Effector CD4-positive, alpha-beta T cell (primary cell): ENCODE measurements at places on chromosomes 7 and 10.

- no peak for DNase-seq
Observed at GRCh38 chr10:329361-330099, 194.3 kb downstream of the ZMYND11 start.

- no peak for DNase-seq
Observed at GRCh38 chr10:103192089-103192450, 1.0 kb downstream of the NT5C2 start.

GRCh38 chr7:106041140-106041717, 70.9 kb downstream of the SYPL1 start:
- no peak for DNase-seq

DNA sequence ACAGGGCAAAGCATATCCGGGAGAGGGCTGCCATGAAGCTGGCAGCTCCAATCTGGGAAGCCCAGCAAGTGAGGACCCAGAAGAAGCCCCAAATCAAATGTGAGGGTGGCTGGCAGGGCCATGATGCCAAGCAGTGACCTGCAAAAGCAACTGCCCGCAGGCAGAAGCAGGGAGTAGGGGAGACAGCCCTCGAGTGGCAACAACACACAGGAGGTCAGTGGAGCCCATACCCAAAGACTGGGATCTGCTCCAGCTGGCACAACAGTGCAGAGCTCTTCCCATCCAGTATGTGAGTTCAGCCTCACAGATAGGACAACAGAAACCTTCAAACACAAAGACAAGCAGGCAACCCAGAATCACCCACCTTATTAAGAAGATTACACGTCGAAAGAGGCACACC, 45.0 kb downstream of the GRID1 start:
- no peak for DNase-seq

- DNase-seq = no peak
Observed at GRCh38 chr7:4274286-4274685, 407.8 kb upstream of the FOXK1 start.

GRCh38 chr10:311901-312665, 176.8 kb downstream of the ZMYND11 start:
- DNase-seq = no peak

GRCh38 chr7:147153571-147153970, 1037.0 kb downstream of the CNTNAP2 start:
- no peak for DNase-seq

- no peak for DNase-seq
Observed at GRCh38 chr7:88020953-88021665, 87.1 kb downstream of the ADAM22 start.

GRCh38 chr10:69295027-69295636, 16.8 kb downstream of the HK1 start:
- no peak for DNase-seq

DNA sequence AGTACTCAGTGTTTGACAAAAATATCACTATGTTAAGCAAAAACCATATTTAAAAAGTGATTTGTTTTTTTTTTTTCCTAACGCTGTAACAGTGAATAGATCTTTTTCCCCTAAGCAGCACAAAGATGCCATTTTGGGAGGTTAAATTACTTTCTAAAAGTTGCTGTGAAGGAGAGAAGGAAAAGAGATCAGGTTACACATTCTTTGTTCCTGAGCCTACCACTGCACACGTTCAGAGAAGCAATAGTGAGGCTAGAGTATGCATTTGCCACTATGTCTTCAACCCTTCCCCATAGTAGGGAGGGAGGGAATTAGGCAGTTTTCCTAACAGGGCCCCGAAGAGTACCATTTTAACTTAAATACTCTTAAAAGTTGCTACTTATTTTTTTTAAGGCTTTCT, 38.9 kb downstream of the BMPR1A start:
- DNase-seq = no peak

GRCh38 chr10:22607261-22607660, 107.1 kb downstream of the PIP4K2A start:
- no peak for DNase-seq

GRCh38 chr7:17436126-17436525, 137.7 kb downstream of the AHR start:
- DNase-seq = no peak

GRCh38 chr7:137626469-137627067, 220.2 kb downstream of the DGKI start:
- no peak for DNase-seq

- no peak for DNase-seq
Observed at GRCh38 chr7:130151591-130152492, 53.4 kb downstream of the TMEM209 start.

GRCh38 chr7:124898531-124898930, 31.1 kb downstream of the POT1 start:
- no peak for DNase-seq

- DNase-seq = no peak
Observed at GRCh38 chr7:39336442-39336841, 229.8 kb upstream of the YAE1 start.

DNA sequence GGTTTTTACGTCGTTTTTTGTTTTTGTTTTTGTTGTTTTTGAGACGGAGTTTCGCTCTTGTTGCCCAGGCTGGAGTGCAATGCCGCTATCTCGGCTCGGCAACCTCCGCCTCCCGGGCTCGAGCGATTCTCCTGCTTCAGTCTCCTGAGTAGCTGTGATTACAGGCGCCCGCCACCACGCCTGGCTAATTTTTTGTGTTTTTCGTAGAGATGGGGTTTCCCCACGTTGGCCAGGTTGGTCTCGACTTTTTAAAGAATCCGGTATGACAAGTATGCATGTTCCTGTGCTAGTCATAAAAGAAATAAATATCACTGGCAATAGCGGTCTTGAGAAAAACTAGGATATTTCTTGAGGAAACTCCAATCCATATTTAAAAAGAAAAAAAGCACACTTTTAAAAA, 2.7 kb upstream of the ARL4A start:
- no peak for DNase-seq

GRCh38 chr10:23314835-23315239, 29.8 kb downstream of the C10orf67 start:
- DNase-seq = peak; percentile 66

DNA sequence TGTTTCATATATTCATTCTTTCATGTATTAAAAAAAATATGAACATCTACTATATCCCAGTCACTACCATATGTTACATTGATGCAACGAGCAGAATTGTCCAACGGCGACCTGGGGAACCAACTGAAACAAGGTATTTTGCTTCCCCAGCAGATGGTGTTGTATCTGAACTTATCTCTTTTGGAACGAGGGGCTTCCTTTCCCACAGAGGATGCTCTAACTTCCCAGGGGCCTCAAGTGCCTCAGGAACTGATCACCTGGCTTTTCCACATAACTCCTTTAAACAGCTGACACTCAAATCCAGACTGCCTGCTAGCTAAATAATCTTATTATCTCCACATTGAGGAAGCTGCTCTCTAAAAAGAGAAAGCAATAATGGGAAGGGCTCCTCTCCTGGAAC, 259.3 kb downstream of the HTR7 start:
- DNase-seq = no peak

DNA sequence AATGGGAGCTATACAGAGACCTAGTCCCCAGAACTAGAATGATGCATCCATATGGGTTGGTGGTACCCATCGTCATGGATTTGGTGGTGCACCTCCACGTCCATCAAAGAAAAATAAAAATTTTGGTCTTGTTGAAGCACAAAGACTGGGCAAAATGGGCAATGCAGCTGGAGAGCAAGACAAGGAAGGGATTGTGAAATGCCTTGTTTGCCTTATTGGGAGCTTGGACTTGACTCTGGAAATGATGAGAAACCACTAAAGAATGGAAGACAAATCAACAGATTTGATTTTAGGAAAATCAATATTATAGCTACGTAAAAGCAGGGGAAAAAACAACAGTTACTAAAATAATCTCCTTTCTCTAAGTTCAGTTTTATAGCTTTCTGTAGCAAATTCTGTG, 150.9 kb downstream of the CPED1 start:
- no peak for DNase-seq

DNA sequence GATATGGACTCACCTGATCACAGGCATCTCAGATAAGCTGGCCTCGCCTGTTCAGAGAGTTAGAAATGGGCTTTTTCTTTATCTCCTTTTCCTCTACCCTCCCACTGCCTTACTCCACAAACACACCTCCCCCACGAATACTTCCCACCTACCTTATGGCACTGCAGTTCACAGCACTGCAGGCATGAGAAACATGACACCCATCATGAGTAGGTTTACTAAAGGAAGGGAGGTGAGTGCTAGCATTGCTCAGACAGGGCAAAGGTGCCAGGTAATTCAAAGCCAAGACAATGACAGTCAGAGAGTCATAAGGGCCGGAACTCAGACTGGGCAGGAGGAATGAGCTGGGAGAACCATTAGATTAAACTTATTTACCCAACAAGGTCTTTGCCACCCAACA, 220.6 kb downstream of the FAM107B start:
- no peak for DNase-seq

GRCh38 chr10:49089152-49089551, 26.2 kb downstream of the VSTM4 start:
- no peak for DNase-seq

DNA sequence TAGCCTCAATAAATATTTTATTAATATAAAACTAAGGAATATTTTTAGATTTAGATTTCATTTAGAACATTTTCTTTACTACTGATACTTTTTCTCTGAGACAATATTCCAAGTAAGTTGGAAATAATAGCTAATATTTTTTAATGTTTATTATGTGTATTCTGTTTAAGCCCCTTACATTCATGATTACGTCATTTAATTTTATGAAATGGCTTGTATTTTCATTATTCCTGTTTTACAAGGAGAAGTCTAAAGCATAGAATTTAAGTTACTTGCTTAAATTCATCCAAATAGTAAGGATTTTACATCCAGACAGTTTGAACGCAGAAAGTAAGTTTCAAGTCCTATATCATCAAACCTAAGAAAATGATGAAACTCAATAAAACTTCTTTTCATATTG, 6.1 kb downstream of the DGKB start:
- DNase-seq = no peak

DNA sequence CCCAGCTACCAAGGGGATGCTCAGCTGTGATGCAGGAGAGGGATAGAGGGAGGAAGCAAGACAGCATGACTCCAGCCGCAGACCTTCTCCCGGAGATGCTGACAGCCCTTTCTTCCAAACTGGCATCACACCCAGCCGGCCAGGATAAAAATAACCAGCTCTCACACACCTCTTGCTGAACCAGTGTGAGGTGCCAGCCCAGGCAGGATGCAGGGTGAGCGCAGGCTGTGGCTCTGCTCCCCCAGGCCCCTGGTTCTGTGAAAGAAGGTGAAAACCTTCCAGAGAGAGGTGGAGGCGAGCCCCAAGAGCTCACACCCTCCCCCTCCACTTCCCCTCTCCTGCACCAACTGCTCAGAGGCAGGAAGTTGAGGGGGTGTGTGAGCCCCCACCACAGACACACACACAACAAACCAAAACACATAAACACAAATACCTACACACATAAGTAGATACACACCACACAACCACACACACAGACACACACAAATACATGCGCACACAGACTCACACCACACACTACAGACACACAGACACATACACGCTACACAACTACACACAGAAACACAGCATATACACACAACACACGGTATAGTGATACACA, 4.0 kb downstream of the GPR15LG start:
- peak; percentile 11 for DNase-seq

DNA sequence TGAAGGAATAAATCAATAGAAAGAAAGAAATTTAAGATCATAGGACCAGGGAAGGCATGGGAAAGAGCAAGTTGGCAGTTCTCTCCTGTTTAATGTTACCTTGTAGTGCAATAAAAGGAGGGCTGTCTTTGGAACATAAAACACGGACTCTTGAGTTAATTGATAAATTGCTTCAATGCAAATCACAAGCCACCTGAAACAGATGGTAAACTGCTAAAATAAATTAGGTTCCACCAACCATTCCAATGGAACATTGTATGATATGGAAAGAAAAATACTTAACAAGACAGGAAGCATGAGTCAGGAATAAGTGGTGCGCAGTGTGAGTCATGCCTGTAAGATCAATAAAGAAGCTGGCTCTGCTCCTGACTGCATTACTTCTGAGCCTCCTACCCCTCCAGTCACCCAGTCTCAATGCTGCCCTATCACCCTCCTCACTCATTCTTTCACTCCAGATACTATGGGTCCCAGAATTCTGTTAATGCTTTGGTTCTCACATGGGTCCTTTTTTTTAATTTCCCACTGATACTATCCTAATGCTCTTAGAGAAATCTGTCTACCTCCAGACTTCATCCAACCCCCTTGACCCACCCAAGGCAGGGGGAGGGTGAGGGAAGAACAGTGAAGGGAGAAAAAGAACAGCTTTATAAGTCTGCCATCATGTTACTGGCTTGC, 78.9 kb downstream of the LRRC17 start:
- no peak for DNase-seq

DNA sequence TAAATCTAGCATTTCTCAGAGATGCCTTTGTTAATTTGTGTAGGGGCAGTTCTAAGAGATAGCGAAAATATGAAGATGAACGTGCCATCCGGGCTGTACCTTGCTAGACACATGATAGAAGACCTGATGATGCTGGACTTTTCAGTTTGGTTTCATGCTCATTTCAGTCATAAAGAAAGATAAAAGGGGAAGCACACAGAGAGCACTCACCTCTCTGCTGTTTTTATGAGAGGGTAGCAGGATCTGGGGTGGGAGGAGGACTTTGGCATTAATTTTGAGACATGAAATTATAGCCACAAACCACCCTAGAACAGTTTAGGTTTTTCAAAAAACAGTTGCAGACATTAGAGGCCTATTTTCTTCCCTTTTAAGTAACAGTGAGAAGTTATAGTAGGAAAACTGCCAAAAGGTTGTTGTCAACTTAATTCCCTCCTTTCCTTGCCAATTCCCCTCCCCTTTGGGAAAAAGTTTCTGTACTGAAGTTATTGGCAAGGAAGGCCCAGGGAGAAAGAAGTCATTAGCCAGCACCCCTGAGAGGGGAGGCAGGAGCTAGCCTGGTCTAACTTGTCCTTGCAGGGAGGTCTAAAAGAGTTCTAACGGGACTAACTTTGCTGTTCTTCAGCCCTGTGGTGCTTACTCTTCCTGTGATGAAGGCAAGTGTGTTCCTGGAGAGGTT, 2.6 kb downstream of the ST7 start:
- no peak for DNase-seq

- DNase-seq = no peak
Observed at GRCh38 chr7:153954477-153954876, 97.7 kb upstream of the DPP6 start.

DNA sequence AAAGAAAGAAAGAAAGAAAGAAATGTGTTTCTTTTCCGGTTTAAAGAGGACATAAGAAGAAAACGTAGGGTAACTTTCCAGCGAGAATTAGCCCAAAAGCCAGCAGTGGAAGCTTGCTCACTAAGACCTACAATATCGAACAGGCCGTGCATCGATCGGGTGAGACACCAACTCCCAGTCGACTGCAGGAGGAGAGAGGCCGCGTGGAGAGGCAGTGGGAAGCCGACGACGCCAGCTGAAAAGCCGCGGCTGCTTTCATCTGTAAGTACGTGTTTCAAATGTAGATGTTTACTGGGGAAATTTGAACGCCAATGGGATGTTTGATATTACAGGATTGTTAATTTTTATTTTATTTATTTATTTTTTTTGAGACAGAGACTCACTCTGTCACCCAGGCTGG, 28.6 kb upstream of the GIMAP8 start:
- no peak for DNase-seq

DNA sequence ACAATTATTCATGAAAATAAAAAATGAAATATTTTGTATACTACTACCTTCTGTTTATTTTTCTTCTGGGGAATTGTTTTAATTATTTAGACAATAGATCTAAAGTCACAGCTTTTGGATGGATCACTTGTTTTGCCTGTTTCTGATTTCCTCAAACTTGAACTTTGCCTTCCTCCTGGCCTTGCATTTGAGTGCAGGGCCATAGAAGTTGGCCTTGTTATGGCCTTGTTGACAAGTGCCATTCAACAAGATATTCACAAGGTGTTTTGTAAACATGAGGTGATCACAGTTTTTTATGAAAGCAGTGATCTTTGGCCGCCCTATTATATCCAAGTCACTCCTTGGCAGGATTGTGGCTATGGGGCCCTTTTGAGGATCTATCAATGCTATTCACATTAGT, 4.6 kb downstream of the ZNF22 start:
- no peak for DNase-seq
